ENCODE measurements at places on chromosomes 12 and 14.

- no peak for DNase-seq
These were observed 5.1 kb upstream of the PAPLN start for GRCh38 chr14:73231981-73232851.

- no peak for DNase-seq
These were observed 48.0 kb downstream of the CD163L1 start for GRCh38 chr12:7395950-7396349.

GRCh38 chr14:51850651-51851050, 9.8 kb upstream of the GNG2 start:
- DNase-seq: no peak

- no peak for DNase-seq
These were observed 1.4 kb upstream of the ARHGDIB start for GRCh38 chr12:14962797-14963196.

DNA sequence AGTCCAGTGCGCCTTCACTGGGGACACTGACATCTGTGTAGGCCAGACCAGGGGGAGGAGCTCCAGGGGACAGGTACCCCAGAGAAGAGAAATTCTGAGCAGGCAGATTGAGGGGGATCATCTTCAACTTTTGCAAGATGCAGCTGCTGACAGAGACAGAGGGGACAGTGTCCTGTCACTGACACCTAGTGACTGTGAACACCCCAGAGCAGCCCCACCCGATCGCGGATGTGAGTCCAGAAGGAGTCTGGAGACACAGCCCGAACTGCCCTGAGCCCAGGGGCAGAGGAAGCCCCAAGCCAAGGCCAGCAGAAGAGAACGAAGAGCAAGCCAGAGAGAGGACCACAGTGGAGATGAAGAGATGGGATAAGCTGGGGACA, 21.7 kb upstream of the LRTM2 start:
- no peak for DNase-seq

- no peak for DNase-seq
These were observed 77.6 kb upstream of the SLC35F4 start for GRCh38 chr14:57943541-57943940.

DNA sequence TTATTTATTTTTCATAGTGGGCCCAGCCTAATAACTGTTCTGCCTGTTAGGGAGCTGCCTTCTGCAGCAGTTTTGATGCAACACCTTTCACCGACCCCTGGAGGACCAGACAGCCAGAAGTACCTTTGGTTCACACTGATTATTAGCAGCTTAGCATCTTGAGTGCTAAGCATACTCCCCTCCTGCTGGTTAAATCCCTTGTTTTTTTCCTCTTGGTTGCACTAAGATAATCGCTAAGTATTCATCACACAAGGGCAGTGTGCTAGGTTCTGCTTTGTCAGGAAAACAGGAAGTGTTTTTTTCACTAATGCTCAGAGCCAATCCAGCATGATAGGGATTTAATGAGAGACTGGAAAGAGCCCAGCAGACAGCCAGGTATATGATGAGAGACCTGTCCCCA, 437.0 kb downstream of the FUT8 start:
- DNase-seq: no peak
